ENCODE measurements at places on chromosomes 5 and 9.

- no peak for DNase-seq
- H3K27ac ChIP-seq = no peak overlapping the region
- H3K4me1 ChIP-seq = no peaks in the 10 kb centered on the region
- H3K4me3 ChIP-seq = no peak overlapping the region
Measured at GRCh38 chr5:43315263-43315662, 2.1 kb upstream of the HMGCS1 start.

GRCh38 chr5:72138943-72139521 is 31.8 kb downstream of the MAP1B start:
- no peak for DNase-seq
- H3K36me3 ChIP-seq = no peaks in the 10 kb centered on the region
- H3K27me3 ChIP-seq = no peaks in the 10 kb centered on the region
- peak overlapping the region; percentile 99 for H3K27ac ChIP-seq
- H3K4me1 ChIP-seq = peaks cover 28% of the 10 kb centered on the region
- H3K4me3 ChIP-seq = no peak overlapping the region

DNA sequence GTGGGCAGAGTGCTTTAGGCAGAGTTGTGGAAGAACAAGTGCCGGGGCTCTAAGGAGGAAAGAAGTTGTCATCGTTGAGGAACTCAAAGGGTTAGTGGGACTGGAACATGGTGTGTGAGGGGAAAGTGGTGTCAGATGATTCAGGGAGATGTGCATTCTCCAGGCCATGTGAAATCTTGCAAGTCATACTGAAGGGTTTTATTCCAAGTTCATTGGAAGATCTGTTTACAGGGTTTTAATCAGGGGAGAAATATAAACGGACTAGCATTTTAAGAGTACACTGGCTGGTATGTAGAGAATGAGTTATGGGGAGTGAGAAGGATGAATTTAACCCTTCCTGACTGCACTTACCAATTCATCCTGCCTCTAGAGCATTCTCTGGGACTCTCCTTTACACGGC is 49.3 kb downstream of the NR2F1 start:
- DNase-seq = no peak
- no peaks in the 10 kb centered on the region for H3K27me3 ChIP-seq
- no peak overlapping the region for H3K27ac ChIP-seq

DNA sequence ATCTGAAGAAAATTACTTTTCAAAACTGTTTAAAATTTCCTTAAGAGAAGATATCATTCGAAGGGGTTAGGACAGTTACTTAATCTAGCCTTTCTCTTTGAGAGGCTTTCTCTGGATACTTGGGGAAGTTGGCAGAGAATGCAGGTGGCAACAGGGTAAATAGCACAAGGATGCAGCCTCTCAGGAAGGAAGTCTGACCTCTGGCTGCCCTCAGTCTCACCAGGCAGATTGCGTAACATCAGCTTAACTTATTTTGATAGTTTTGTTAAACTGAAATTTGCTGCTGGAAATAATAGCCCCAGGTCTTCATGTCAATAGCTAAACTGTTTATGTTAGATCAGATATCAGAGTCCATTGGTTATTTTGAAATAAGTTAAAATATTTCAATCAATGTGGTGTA is 20.4 kb downstream of the CCDC192 start:
- H3K4me3 ChIP-seq = no peak overlapping the region
- H3K36me3 ChIP-seq = no peaks in the 10 kb centered on the region

DNA sequence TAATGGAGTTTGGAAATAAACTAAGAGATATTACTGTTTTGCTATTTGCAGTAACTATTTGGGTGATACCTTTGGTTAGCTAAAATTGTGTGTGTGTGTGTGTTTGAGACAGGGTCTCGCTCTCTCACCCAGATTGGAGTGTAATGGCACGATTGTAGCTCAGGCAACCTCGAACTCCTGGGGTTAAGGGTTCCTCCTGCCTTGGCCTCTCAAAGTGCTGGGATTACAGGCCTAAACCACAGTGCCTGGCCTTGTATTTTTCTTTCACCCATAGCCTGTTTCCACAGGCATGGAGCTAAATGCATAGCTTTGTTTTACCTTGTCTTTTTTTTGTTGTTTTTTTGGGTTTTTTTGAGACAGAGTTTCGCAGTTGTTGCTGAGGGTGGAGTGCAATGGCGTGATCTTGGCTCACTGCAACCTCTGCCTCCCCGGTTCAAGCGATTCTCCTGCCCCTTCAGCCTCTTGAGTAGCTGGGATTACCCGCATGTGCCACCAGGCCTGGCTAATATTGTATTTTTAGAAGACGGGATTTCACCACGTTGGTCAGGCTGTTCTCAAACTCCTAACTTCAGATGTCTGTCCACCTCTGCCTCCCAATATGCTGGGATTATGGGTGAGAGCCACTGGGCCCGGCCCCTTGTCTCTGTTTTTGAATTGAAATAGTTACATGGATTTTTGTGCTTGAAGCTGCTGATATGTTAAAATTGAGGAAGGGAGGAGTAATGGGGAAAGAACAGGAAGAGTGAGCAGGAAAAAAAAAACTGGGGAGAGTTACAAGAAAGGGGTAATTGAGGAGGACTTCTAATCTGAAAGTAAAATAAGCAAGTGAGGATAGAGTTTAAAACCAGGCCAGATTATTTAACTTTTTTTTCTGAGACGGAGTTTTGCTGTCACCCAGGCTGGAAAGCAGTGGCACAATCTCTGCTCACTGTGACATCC is 5.7 kb downstream of the GPBP1 start:
- no peak overlapping the region for H3K27ac ChIP-seq
- no peaks in the 10 kb centered on the region for H3K27me3 ChIP-seq
- H3K4me3 ChIP-seq = peak overlapping the region; percentile 57
- no peaks in the 10 kb centered on the region for H3K36me3 ChIP-seq

- H3K4me3 ChIP-seq = no peak overlapping the region
- no peak for DNase-seq
- H3K4me1 ChIP-seq = no peaks in the 10 kb centered on the region
- no peaks in the 10 kb centered on the region for H3K27me3 ChIP-seq
- H3K27ac ChIP-seq = no peak overlapping the region
Measured at GRCh38 chr9:15531380-15531779, 20.6 kb upstream of the PSIP1 start.

DNA sequence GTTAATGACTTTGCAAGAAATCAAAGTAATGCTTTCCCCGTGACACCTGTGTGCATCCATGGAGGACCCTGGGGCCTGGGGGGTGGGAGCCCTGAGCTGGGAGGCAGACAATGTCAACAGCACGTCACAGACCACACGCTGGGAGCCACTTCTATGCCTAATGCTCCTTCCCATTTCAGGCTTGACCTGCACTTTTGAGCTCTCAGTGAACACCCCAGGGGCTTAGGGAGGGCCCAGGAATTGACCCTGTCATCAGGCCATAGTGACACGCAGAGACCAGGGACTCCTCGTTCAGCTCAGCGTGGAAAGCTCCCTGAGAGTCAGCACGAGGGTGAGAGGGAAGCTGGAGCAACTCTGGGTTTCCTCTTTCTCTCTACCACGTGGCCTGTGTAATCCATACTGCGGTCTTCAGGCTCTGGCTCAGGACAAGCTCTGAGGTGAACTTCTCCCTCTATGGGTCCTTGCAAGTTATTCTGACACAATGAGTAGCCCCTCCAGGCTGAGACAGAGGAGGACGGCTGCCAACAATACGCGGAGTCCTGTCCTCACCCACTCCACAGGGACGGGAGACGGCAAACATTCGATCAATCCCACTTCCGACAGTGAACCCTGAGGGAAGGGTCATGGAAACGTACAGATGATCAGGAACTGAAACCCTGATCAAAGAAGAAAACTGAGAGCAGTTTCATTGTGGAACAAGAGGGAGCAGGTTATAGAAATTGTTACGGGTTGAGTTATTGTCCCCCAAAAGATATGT is 130.8 kb upstream of the IRX4 start:
- no peaks in the 10 kb centered on the region for H3K36me3 ChIP-seq
- no peaks in the 10 kb centered on the region for H3K4me1 ChIP-seq
- no peaks in the 10 kb centered on the region for H3K27me3 ChIP-seq
- DNase-seq = no peak
- no peak overlapping the region for H3K27ac ChIP-seq

- no peak for DNase-seq
- H3K27me3 ChIP-seq = no peaks in the 10 kb centered on the region
- no peak overlapping the region for H3K4me3 ChIP-seq
- no peak overlapping the region for H3K27ac ChIP-seq
Measured at GRCh38 chr9:135370411-135371375, 108.9 kb upstream of the PPP1R26 start.

GRCh38 chr5:21931116-21931515 is 922.0 kb downstream of the CDH12 start:
- no peaks in the 10 kb centered on the region for H3K36me3 ChIP-seq
- no peak for DNase-seq
- no peak overlapping the region for H3K27ac ChIP-seq
- no peak overlapping the region for H3K4me3 ChIP-seq

DNA sequence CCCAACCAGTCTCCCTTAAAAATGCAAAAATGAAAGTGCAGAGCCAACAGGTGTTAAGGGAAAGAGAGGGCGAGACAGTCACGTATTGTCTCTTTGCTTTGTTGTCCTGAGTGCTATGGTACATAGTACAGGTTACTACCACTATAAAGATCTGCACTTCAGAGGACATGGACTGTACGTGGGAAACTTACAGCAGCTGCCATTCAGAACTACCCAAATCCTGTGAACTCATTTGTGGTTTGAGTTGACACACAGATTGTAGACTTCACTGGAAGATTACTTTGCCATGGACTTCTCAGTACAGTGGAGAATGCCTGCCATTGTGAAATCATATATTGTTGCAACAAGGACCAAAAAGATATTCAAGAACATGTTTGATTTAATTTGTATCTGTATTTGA is 34.8 kb downstream of the FBXO38 start:
- no peaks in the 10 kb centered on the region for H3K36me3 ChIP-seq
- H3K4me1 ChIP-seq = no peaks in the 10 kb centered on the region
- no peak overlapping the region for H3K4me3 ChIP-seq
- H3K27ac ChIP-seq = no peak overlapping the region
- DNase-seq = no peak

- H3K27me3 ChIP-seq = no peaks in the 10 kb centered on the region
- H3K27ac ChIP-seq = no peak overlapping the region
- no peaks in the 10 kb centered on the region for H3K4me1 ChIP-seq
- no peak for DNase-seq
- H3K4me3 ChIP-seq = no peak overlapping the region
Measured at GRCh38 chr5:45281081-45281480, 415.1 kb downstream of the HCN1 start.

All from aorta (tissue), 5 donors.